ENCODE measurements at places on chromosomes 12 and 14.

DNA sequence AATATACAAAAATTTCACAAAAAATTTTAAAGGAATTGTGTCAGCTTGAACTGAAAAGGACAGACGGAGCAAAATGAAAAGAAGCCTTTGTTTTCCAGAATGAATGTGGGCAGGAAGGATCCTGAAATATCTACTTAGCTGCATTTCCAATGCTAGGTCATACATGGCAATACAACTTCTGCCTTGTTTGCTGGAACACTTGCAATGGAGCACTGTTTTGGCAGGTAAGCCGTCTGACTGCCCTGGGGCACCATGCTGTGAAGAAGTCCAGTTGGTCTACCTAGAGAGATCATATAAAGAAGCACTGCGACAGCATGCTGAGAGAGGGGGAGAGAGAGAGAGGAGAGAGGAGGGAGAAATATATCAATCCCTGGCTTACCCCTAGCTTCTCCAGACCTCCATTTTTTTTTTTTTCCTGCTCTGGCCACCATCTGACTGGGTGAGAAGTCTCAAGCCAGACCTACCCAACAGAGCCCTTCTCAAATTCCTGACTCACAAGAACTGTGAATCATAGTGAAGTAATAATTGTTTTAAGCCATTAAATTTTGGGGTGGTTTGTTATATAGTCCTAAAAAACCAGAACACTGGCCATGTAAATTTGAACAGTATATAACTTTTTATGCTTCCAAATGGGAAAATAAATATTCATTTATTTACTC is 97.1 kb upstream of the PRICKLE1 start:
- peak; percentile 71 for DNase-seq

- peak; percentile 24 for DNase-seq
These were observed 261.2 kb downstream of the ADAMTS20 start for GRCh38 chr12:43290836-43291235.

GRCh38 chr12:90963946-90964345 is 9.0 kb upstream of the CCER1 start:
- no peak for DNase-seq

DNA sequence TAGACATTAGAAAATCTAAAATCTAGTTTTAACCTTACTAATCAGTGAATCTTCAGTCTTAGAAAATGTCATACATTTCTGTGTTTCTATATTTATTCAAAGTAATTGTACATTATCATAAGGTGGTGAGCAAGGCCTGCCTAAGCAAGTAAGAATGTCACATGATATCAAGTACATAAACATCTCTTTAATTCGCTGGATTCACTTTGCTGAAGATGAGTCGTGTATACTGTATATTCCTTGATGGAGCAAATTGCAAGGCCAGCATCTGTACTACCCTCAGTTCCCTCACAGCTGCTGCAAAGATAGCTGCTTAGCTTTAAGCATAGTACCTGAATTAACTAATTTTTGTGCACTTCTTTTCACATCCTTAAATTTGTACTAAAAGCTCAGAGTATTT is 8.5 kb upstream of the AK7 start:
- DNase-seq, result peak; percentile 26

DNA sequence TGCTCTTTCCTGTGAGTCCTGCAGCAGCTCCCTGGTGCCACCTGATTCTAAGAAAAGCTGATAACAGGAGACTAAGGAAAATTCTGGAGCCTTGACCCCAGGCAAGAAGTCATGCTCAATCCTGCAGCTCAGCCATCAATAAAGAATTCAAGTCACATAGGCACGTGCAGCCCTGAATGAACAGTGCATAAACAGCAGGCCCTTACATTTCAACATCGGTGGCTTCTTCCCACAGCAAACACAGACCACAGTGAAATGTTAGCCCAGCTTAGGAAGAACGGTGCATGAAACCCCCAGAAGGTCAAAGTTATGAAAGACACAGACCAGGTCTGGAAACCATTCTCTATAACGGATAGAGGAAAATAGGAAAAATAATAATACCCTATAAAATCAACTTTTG is 10.5 kb downstream of the CINP start:
- DNase-seq, result no peak

GRCh38 chr14:92615451-92615850 is 101.9 kb downstream of the RIN3 start:
- DNase-seq, result no peak

DNA sequence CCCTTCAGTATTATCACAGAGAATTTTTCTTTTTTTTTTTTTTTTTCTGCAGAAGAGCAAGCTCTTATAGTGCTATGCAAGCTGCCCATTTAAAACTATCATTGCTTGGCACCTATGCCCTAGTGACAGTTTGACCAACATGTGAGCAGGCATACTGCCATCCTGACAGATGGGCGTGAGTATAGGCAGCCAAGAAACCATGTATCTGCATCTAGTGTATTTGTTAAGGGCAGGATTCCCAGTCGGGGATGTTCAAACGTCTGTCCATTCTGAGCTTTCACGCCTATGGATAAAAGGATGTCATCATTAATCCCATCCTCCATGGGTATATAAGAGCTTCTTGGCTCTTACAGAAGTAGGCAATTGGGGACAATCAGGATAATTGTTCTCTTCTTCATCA is 8.8 kb downstream of the VRK1 start:
- no peak for DNase-seq

- DNase-seq, result peak; percentile 35
These were observed 12.8 kb downstream of the KCNC2 start for GRCh38 chr12:75196865-75197264.

DNA sequence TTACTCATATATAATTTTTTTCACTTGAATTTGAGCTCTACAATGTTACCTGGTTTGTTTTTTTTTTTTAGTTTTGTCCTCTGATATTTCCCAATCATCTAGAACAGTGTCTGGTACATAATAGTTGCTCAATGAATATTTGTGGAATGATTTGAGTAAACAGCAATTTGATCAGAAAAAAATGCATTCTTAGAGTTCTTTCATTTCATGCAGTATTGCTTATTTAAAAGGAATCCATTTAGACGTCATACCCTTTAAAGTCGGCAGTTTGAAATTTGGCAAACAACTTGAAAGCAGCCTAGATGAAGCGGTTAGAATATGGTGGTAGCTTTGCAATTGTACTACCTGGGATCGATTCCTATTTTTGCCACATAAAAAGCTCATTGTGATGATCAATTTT is 140.0 kb downstream of the PDE3A start:
- DNase-seq, result peak; percentile 84

GRCh38 chr14:52091928-52092327 is 23.1 kb upstream of the NID2 start:
- DNase-seq, result no peak

DNA sequence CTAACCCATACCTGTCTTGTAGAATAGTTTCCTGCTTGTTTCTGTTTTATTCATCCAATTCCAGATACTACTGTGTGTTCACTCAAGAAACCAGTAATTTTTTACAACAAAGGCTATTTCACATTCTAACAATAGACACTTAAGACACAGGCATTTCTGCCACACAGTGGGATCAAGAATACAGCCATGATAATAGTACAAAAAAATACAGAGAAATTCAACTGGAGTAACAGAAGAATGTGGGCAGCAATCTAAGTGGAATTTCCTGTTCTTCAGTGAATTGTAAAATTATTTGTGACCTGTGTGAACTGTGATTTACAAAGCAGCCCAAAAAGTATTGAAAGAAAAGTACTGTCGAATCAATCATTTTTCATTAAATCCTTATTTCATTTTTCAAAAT is 282.9 kb downstream of the CCER1 start:
- no peak for DNase-seq

GRCh38 chr12:82797480-82797879 is 110.8 kb downstream of the TMTC2 start:
- no peak for DNase-seq

DNA sequence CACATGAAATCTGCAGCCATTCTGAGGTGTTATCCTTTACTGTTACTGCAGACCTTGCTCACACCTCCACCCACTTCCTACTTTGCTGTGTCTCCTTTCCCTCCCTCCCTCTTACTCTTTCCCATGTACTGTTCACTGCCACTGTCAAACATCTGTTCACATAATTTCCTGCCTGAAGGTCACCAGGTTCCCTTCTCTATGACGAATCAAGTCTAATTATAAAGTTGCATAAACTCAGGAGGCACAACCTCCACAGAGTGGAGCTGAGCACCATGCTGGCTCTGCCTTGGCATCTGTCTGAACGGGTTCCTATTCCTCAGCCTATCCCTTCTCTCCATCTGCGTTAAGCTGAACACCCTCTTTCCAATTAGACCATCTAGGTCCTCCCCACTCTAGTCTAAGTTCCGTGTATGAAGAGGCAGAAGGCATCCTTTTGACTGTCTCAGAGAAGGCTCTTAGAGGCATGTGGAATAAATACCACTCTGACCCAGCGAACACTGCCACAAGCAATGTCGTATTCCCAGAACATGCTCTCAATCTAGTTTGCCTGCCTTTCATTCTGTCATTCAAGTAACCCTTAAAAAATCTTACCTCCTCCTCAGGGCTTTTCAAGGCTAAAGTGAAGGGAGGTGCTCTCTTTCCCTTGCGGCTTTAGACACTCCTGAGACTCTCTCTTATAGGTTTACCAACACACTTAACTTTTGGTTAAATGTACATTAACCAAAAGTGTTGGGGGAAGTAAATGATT is 48.7 kb downstream of the ACADS start:
- no peak for DNase-seq

GRCh38 chr14:91173221-91173670 is 59.4 kb downstream of the DGLUCY start:
- DNase-seq, result peak; percentile 54
